ENCODE measurements at places on chromosomes 12 and 14. TPM values are rescaled to one million over a fixed set of nuclear protein-coding genes. Genes with fewer than 3 reads are reported as not detected.

BDKRB2 gene
- total RNA-seq: not detected

FIGNL2 gene
- 1.4 TPM for total RNA-seq

DIO2 gene
- not detected for total RNA-seq

PRB2 gene
- total RNA-seq: not detected

RHOJ gene
- total RNA-seq: not detected

NTN4 gene
- not detected for total RNA-seq

CDC42BPB gene
- 0.86 TPM for total RNA-seq

EML5 gene
- total RNA-seq: 0.68 TPM

HOXC12 gene
- total RNA-seq: not detected

TAS2R14 gene
- total RNA-seq: 4.4 TPM

ESRRB gene
- 1.3 TPM for total RNA-seq

FNTB gene
- 8.4 TPM for total RNA-seq

TAS2R42 gene
- total RNA-seq: not detected

VRTN gene
- not detected for total RNA-seq

SAV1 gene
- total RNA-seq: 3.0 TPM

DNA sequence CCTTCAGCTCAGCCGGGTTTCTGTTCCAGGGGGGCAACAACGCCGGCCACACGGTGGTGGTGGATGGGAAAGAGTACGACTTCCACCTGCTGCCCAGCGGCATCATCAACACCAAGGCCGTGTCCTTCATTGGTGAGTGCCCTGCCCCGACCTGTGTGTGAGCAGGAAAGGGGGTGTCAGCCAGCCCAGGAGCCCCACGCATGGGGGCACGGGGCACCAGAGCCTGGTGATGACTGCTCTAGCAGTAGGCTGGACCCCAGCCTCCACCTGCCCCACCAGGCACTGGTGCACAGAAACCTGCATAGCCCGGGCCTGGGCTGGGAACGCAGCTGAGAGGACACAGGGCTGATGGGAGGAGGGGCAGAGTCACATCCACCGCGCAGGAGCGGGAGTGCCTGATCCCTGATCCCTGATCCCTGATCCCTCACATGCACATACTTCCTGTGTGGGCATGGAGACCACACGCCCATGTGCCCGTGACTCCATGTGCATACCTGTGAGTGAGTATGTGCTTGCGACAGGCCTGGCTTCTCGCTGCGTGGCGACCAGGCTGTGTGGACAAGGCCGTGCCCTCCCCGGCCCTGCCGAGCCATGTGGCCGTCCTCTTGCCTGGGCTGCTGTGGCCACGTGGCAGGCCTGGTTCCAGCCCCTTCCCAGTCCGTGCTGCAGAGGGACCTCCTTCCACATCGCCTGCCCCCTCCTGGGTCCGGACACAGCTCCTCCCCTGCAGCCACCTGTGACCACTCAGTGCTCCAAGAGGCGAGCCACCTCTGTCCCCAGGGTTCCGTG is 11.2 kb downstream of the ADSS1 start:
- DNase-seq: no peak

GRCh38 chr14:79568594-79568993 is 642.7 kb downstream of the DIO2 start:
- no peak for DNase-seq

GRCh38 chr12:66129934-66130266 is 650 bp downstream of the LLPH start:
- no peak for DNase-seq

DNA sequence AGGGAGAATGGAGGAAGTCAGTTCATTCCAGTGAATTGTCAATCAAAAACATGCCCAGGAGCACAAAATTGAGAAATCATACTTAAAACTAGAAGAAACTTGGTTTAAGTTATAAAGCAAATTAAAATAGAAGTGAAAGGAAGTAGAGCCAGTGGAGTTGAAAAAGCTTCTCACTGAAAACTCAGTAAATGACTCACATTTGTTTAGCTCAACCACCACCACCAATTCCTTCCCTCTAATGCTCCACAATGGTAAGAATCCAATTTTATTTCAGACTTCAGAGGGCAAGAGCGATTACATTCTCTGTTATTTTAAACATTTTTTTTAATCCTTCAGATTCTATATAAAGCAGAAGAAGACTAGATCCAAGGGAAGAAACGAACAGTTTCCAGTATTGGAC is 19.4 kb downstream of the UTP20 start:
- DNase-seq: no peak

DNA sequence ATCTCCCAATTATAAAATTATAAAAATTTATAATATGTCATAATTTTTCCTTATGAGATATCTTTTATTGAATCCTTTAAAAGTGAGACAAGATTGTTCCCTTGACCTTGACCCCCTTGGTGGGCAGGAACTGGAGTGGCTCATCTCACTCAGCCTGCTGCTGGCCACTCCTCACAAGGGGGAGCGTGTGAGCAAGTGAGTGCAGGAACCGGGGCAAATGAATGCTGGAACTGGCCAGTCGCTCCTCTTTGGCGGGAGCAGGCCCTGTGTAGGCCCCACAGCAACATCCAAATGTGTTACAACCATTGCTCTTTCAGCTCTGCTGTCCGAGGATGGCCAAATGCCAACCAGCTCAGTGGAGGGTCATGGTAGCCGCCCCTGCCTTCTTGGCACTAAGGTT is 178.8 kb downstream of the ETNK1 start:
- DNase-seq: no peak

DNA sequence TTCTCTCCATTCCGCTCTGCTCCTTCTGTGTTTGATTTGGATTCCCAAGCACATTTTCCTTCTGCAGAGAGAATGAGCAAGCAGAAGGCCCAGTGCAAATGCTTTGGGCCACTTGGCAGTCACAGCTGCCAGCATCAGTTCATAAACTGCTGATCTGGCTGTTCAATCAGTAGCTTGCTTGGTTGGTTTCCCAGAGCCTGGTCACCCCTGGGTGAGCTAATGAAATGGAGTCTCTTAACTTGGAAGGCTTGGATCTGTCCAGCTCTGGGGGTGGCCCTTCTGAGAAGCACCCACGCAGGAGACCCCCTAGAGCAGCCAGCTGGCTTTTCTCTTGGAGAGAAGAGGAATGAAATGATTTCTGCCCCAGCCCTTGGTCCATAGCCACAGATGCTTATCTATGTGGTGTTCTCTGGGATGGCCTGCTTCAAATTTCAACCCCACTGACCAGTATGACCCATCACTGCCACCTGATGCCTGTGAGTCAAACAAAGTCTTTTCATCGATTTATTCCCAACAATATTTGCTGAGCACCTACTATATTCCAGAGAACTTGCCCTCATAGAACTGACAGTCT is 30.3 kb downstream of the FAIM2 start:
- no peak for DNase-seq

- DNase-seq: no peak
Measured at GRCh38 chr14:87667659-87668058, 325.3 kb downstream of the GALC start.

GRCh38 chr12:6084261-6084968 is 40.1 kb downstream of the VWF start:
- no peak for DNase-seq

DNA sequence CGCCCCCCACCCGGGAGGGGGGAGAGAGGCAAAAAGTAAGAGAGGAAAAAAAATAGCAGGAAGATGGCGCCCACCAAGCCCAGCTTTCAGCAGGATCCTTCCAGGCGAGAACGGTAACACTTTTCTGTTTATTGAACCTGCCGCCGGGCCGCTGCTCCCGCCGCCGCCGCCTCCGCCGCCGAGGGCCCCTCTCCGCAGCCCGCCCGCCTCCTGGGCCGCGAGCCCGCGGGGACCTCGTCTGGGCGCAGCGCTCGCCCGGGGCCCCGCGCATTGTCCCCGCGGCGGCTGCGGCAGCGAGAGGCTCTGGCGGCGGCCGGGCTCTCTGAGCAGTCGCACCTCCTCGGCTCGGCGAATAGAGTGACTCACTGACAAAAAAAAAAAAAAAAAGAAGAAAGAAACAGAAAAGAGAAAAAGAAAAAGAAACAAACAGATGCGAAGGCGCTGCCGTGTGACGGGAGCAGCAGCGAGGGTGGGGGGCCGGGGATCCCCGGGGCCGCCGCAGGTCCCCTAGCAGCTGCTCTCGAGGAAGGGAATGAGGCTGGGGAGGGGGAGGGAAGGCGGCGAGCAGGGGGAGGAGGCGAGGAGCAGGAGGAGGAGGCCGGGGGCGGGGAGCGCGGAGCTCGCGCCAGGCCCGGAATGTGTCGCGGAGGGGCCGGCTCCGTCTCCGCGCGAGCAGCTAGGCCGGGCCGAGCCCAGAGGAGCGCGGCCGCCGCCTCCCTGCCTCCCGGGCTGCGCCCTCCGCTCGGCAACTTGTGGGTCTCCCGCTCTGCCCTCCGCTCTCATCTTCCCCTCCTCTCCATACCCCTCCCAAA is 781 bp downstream of the NPAS3 start:
- peak; percentile 14 for DNase-seq

DNA sequence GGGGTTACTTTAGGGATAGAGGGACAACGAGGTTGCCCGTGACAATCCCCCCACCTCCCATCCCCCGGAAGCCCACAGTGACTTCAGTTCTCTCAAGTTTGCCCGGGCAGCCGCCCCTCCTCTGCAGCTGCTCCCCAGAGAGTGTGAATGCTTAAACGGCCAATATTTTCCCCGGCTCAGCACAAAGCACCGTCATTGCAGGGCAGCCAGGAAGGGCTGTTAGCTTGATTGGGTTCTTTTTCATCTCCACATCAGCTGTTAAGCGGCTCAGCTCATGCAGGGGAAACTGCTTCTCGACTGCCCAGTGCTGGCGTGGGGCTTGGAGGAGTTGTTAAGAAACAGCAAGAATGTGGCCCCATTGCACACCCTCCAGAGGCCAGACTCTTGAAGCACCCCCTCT is 120.5 kb upstream of the NCOR2 start:
- no peak for DNase-seq

DNA sequence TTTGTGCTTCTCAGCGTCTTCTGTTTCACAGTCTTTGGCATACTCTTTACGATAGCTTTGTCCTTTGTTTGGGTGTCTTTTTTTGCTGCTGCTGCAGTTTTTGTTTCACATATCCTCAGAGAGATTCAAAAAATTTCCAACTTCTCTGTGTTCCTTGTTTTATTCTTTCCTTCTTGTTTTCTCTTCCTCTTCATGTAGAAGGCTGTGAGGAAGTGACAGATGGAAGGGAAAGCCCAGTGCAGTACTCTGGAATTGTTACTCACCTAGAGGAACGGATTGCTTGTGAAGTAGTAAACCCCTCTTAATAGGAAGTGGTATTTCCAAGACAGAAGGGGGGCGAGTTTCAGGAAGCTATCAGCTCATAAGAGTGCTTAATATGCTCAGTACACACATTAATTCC is 1.7 kb downstream of the CREBL2 start:
- DNase-seq: no peak

DNA sequence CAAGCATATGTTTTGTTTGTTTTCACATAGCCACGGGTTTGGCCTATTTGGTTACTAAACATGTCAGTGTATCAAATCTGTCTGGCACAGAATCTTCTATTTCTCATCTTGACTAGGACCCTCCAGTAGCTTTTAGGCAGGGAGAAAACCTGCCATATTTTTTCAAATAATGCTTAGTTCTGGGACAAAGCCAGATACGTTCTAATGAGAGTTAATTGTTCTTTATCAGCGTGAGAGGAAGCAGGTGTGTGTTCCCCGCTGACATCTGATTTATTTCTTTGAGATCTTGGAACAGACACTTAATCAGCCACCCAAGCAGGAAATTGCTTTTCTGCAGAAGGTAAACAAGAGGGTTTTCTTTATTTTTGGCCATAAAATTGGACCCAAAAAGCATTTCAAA is 54.8 kb downstream of the GOLGA5 start:
- DNase-seq: no peak

- DNase-seq: no peak
Measured at GRCh38 chr14:90660865-90661570, 155.2 kb downstream of the TTC7B start.

- DNase-seq: no peak
Measured at GRCh38 chr14:23307687-23308644, 1.3 kb downstream of the BCL2L2 start.

GRCh38 chr12:53968214-53969127 is 4.5 kb upstream of the HOXC11 start:
- DNase-seq: no peak

- no peak for DNase-seq
Measured at GRCh38 chr14:65432361-65432948, 19.9 kb downstream of the FUT8 start.

GRCh38 chr14:85453401-85454225 is 76.3 kb upstream of the FLRT2 start:
- DNase-seq: no peak

DNA sequence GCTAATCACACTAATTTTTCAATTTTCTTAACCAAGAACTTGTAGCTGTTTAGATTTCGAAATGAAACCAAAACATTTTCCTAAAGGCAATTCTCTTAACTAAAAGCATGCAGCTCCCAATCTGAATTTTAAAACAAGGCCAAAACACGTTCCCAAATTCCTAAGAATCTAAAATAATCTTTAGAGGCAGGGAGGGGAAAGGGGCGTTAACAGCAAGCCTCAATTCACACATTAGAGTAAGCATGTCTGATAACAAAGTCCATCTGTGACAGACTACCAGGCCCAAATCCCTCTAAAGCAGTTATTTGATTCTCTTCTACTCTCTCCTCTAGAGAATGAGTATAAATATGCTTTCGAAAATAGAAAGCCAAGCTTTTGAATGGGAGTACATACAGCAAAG is 754 bp downstream of the ATG14 start:
- DNase-seq: no peak

GRCh38 chr12:106910202-106910601 is 45.5 kb upstream of the TMEM263 start:
- no peak for DNase-seq

DNA sequence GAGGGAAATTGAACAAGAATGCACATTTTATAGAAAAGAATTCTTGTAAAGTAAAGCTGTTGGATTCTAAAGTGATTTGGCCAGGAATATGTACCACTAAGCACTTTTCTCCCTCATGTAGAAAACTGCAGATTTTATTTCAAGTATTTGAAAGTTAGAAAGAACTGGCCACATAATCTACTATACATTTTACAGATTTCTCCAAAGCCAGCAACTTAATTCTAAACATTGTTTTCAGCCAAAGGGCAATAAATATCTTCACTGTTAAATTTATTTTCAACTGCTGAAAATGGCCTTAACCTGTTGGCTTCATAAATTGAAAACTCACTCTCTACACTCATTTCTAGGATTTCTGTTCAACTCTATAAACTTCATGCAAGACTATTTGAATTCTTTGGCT is 15.6 kb upstream of the KERA start:
- DNase-seq: no peak

DNA sequence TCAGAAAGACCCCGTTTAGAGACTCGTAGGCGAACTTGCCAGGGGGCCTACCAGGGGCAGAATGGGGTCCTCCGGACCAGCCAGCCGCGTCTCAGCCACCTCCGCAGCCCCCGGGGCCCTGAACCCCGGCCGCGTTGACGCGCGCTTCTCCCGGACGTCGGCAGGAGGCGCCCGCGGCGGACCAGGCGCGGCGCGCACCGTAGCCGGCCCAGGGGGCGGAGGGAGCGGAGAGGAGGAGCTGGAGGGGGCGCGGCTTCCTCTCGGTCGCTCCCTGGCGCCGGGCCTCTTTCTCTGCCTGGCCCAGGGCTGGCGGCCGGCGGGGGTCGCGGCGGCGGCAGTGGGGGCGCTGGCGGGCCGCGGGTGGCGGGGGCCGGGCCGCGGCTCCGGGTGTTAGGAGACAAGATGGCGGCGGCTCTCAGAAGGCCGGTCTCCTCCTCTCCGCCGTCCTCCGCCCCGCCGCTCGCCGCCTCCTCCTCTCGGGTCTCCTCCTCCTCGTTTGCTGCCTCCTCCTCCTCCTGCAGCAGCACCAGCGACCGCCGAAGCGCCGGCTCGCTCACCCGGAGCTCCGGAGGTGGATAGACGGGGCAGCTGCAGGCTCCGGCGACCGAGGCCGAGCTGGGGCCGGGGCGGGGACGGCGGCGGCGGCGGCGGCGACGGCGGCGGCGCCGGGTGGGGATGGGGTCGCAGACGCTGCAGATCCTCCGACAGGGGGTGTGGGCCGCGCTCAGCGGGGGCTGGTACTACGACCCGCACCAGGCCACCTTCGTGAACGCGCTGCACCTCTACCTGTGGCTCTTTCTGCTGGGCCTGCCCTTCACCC is at the start of gene PCNX1:
Gene PCNX1, plus strand, starts transcription at position 284 of the 820 bp plus-strand sequence. Its CDS starts 392 bp downstream, at position 676.
- peak; percentile 89 for DNase-seq

Data from natural killer cell (primary cell).